Fibroblast of skin of back (primary cell): ENCODE measurements at places on chromosomes 12 and 14.

DNA sequence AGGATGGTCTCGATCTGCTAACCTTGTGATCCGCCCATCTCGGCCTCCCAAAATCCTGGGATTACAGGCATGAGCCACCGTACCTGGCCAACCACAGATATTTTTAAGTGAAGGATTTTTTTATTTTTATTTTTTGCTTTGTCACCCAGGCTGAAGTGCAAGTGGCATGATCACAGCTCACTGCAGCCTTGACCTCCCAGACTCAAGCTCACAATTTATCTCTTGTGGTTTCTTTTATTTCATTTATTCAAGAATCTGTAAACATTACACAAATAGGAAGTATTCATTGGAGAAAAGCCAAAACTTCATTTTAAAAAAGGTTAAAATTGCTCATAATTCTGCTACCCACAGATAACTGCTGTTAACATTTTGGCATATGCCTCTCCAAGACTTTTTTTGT lies 13.3 kb downstream of the MOAP1 start:
- no peak for DNase-seq

DNA sequence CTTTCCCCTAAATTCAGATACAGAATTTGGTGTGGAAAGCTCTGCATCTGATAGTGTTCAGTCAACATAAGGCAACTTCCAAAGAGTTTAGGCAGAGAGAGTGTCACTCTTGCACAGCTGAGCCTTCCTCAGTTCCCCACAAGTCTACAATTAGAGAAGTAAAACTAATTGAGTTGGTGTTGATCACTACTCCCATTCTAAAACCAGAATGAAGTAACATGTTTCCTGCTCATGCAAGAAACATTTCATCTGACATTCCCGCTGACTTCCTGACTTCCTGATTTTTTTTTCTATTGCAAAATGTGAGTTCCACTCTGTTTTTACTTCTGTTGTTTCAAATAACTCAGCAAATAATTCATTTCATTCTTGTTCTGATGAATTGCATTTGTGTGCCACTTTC lies 271.0 kb downstream of the ALG10B start:
- DNase-seq: no peak

GRCh38 chr14:72640911-72641485 lies 252.9 kb downstream of the DPF3 start:
- no peak for DNase-seq

DNA sequence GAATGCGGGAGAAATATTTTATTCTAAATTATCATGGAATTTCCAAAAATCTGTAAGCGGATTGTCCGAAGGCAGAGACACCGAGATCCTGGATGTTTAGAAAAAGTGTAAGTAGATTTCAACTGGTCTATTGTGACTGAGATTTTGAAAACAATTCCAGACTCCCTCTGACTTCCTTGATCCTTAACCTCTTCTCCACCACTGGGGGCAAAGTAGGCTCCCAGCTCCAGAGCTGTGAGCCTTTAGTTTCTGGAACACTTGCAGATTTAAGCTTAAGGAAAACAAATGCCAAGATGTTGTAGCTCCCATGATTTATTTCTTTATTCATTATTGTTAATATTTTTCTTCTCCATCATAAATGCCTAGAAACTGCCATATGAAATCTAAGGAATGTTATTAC lies 1320.5 kb upstream of the SEL1L start:
- no peak for DNase-seq

GRCh38 chr12:122793685-122794106 lies 19.3 kb downstream of the CCDC62 start:
- peak; percentile 49 for DNase-seq

DNA sequence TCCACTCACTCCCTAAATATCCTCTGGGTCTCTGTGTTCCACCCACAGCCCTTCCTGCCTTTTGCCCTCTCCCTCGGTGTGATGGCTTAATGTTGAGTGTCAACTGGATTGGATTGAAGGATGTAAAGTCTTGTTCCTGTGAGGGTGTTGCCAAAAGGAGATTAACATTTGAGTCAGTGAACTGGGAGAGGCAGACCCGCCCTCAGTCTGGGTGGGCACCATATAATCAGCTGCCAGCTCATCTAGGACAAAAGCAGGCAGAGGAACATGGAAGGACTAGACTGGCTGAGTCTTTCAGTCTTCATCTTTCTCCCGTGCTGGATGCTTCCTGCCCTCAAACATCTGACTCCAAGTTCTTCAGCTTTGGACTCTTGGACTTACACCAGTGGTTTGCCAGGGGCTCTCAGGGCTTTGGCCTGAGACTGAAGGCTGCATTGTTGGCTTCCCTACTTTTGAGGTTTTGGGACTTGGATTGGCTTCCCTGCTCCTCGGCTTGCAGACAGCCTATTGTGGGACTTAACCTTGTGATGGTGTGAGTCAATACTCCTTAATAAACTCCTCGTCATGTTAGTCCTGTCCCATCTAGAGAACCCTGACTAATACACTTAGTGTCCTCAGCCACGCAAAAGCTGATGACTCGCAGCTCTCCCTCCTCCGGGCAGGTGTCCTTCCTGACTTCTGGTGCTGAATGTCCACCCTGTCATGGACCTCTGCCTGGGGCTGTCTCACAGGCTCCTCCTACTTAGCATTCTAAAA lies 5.9 kb downstream of the DGLUCY start:
- DNase-seq: peak; percentile 73

- DNase-seq: no peak
Observed at GRCh38 chr12:122309564-122310121, 43.3 kb upstream of the VPS33A start.

DNA sequence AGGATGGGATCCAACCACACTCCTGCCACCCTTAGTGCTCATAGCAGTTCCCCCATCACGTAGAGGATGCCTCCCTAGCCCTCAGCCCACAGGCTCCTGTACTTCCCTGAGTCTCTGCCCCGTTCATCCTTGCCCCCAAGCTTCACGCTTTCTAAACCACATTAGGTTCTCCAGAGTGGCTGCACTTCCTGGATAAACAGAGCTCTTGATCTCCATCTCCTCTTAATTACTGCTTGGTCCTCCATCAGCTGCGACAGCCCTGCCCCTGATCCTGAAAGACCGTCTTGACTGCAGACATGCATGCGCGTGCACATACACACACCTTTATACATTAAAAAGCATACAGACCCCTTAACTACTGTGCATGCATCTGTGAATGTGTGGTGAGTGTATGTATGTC lies 530.0 kb downstream of the BCL11B start:
- DNase-seq: no peak

- DNase-seq: no peak
Observed at GRCh38 chr14:33492491-33492890, 458.4 kb downstream of the EGLN3 start.

DNA sequence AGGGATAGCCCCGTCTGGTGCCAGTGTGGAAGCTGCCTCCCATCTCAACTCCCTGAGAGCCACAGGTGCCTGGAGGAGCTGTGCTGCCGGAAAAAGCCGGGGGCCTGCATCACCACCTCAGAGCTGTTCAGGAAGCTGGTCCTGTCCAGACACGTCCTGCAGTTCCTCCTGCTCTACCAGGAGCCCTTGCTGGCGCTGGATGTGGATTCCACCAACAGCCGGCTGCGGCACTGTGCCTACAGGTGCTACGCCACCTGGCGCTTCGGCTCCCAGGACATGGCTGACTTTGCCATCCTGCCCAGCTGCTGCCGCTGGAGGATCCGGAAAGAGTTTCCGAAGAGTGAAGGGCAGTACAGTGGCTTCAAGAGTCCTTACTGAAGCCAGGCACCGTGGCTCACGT lies 25.5 kb upstream of the P2RX4 start:
- DNase-seq: no peak

DNA sequence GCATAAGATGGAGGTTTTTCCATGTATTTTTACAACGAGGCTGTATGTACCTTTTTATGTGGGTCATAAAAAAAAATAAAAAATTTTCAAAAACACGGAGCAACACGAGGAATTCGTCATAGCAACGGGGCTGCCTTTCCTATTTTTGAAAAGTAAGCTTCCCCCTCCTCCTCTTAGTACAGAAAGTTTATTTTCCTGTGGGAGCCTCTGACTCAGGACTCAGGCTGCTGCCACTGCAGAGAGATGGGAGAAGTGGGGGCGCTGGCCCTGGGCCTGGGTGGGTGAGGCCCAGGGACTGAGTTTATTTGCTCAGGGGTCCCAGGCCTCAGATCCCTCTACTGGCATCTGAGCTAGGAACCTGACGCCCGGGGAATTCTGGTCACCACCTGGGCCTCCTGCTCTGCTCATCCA lies 10.2 kb upstream of the CMKLR1 start:
- peak; percentile 71 for DNase-seq

DNA sequence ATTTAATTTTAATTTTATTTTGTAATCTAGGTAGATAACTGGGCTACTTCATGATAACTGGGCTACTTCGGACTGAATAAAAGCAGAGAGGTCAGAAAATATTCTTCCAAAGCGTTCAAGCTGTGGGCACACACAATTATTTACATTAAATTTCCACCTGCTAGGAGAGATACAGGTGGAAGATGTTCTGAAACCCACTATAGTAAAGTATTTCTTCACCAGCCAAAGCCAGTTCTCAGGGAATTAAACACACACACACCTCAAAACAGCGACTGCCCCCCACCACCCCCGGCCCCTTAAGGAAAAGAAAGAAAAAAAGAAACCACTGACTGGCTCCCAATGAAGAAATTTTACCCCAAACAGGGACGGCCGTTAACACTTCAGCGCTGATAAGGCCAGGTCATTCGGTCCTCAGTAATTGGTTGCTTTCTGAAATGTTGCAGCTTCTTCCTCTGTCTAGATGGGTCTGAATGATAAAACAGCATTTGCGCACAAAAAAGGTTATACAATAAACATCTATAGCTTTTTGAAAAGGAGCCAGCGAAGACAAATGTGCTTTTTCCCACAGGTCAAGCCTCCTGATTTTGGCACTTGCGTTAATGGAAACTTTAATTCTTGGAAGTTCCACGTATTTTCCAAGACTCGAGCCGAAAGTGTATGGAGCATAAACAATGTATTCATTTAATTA lies 771 bp upstream of the KCNJ8 start:
- no peak for DNase-seq
